ENCODE measurements at places on chromosomes 7 and 10.

DNA sequence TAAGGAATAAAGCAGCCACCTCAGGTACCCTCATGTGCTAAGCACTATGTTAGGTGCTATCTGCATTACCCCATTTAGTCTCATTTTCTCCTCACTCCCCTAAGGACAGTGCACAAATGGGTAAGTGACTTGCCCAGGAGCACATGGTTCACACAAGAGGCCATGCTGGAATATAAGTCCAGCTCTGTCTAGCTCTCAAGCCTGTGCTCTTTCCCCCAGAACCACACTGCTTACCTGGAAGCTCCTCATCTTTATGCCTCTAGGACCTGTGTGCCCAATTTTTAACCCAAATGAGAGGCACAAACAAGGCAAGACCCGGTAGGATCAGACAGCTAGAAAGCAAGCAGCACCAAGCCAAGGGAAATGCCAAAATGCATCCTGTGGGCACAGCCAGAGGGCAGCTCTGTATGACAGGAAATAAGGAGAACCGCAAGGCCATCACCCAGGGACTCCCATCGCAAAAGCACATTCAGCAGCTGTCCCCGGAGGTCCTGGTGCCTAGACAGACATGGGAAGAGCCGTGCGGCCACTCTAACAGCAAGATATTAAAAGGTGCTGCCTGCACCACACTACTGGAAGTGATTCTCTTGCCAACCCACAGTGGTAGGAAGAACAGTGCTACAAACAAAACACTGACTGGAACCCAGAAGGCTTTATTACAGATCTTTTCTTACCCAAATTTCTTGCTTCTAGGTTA lies 88.1 kb downstream of the GSAP start:
- no peak for DNase-seq

DNA sequence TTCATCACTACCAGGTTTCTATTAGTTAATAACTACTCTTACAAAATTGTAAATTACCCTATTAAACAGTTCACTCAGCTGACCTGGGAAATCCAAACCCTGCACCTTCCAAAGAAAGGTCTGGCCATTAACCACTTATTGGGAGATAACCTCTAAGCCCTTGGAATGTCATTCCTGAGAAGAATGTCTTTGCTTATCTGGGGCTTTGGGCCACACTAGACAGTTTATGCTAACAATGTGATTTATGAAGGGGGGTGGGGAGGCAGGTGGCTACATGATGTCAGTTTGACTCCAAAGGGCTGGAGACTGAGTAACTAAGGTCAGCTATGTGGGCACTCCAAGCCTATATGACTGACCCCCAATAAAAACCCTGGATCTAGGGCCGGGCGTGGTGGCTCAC lies 50.7 kb downstream of the AKR1D1 start:
- DNase-seq: no peak

DNA sequence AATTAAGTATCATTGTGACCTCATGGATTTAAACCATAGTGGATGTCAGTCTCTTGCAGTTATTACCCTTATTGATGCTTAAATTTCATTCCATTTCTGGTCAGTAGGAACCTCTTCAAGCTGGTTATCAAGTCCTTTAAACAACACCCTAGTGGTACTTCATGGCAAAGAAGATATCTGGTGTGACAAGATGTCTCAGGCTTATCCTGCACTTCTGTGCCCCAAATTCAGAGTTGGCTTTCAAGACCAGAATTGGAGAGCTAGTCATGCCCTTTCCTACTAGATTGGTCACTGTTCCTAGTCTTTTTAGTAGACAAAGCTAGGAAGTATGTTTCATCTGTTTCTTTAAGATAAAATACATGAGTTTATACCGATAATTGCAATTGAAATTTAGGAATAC lies 54.9 kb downstream of the KMT2E start:
- DNase-seq: no peak

GRCh38 chr10:56383806-56384205 lies 22.7 kb upstream of the ZWINT start:
- no peak for DNase-seq

GRCh38 chr7:26478550-26478949 lies 186.9 kb downstream of the SNX10 start:
- DNase-seq: no peak

- no peak for DNase-seq
These were observed 41.8 kb downstream of the PTPRZ1 start for GRCh38 chr7:121914676-121915279.

GRCh38 chr7:131106681-131107336 lies 220.9 kb upstream of the MKLN1 start:
- DNase-seq: peak; percentile 58

DNA sequence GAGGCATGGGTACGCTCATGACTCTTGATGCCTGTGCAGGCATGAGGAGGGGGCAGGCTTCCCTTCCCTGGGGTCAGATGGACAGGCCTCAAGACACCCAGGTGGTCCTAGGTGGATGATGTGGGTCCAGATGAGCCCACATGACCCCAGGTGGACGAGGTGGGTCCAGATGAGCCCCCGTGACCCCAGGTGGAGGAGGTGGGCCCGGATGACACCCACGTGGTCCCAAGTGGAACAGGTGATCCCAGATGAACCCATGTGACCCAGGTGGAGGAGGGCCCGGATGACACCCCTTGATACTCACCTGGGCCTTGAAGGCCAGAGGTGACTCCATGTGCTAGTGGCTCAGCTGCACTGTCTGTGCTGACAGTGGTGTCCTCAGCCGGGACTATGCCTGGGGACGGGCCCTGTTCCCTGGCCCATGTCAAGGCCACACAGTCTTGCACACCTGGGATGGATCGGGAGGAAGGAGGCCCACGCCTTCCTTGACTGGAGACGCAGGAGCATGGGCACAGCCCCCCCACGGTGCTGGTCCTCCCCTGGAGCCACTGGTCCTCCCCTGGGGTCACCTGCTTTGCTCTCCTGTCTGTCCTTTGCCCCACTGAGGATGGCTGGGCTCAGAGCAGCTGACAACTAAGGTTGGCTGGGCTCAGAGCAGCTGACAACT lies 3.2 kb downstream of the PRAP1 start:
- no peak for DNase-seq

- no peak for DNase-seq
These were observed 67.4 kb upstream of the SLC35G1 start for GRCh38 chr10:93826355-93826754.

- DNase-seq: no peak
These were observed 102.4 kb downstream of the SEMA3A start for GRCh38 chr7:84092207-84092606.

- DNase-seq: no peak
These were observed 10.9 kb upstream of the PLAU start for GRCh38 chr10:73900064-73900463.

GRCh38 chr10:88297103-88297502 lies 286.0 kb downstream of the RNLS start:
- DNase-seq: no peak

DNA sequence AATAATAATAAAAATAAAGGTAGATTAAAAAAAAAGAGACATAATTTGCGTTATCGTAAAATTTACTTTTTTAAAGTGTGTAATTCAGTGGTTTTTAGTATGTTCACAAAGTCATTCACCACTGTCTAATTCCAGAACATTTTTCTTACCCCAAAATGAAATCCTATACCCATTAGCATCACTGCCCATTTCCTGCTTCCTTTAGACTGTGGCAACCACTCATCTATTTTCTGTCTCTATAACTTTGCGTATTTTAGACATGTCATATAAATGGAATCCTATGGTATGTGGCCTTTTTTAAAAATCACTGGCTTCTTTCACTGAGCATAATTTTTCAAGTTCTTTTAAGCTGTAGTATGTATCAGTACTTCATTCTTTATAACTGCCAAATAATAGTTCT lies 53.6 kb downstream of the KAT6B start:
- no peak for DNase-seq

- DNase-seq: no peak
These were observed 56.1 kb upstream of the NOBOX start for GRCh38 chr7:144459635-144460034.

- no peak for DNase-seq
These were observed 59.5 kb upstream of the CDCA7L start for GRCh38 chr7:22005151-22005550.

- no peak for DNase-seq
These were observed 24.9 kb upstream of the KNDC1 start for GRCh38 chr10:133135116-133135465.

- no peak for DNase-seq
These were observed 46.2 kb downstream of the FAM53B start for GRCh38 chr10:124697837-124698544.

DNA sequence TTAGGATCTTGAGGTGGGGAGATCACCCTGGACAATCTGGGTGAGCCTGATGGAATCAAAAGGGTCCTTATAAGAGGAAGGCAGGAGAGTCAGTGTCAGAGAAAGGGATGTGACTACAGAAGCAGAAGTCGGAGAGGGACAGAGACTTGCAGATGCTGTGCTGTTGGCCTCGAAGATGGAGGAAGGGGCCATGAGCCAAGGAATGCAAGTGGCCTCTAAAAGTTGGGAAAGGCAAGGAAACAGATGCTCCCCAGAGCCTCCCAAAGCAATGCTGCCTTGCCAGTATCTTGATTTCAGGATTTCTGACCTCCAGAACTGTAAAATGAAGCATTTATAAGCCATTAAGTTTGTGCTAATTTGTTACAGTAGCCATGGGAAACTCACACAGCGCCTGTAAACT lies 165.2 kb downstream of the FANK1 start:
- no peak for DNase-seq

DNA sequence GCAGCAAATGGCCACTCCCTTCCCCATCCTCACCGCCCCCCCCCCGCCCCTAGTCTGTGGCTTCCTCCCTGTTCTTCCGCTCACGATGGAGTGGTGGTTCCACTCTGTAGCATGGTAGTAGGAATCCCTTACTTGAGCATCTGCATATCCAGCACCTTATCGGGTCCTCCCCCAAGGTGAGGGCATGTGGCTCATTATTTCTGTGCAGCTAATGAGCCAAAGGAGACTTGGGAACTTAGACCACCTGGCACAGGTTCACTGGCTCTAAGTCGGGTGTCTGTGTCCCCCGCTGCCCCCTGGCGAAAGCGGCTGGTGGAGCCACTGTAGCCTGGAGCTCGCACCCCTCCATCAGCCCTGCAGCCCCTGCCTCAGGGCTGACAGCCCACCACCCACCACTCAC lies 22.8 kb upstream of the GPR26 start:
- DNase-seq: no peak

GRCh38 chr10:29691564-29692072 lies 56.8 kb upstream of the SVIL start:
- DNase-seq: no peak

DNA sequence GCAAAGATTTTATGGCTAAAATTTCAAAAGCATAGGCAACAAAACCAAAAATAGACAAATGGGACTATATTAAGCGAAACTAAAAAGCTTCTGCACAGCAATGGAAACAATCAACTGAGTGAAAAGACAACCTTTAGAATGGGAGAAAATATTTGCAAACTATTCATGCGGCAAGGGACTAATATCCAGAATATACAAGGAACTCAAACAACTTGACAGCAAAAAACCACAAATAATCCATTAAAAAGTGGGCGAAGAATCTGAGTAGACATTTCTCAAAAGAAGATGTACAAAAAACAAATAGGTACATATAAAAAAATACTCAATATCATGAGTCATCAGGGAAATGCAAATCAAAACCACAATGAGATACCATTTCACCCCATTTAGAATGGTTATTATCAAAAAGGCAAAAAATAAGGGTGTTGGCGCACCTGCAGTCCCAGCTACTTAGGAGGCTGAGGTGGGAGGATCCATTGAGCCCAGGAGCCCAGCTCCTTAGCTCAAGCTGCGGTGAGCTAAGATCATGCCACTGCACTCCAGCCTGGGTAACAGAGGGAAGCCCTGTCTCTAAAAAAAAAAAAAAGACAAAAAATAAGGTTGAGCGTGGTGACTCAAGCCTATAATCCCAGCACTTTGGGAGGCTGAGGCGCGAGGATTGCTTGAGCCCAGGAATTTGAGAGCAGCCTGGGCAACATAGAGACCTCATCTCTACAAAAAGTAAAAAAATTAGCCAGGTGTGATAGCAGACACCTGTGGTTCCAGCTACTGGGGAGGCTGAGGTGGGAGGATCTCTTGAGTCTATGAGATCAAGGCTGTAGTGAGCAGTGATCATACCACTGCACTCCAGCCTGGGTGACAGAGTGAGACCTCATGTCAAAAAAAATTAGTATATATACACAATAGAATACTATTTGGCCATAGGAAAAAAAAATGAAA lies 4.2 kb upstream of the CCM2 start:
- DNase-seq: no peak

DNA sequence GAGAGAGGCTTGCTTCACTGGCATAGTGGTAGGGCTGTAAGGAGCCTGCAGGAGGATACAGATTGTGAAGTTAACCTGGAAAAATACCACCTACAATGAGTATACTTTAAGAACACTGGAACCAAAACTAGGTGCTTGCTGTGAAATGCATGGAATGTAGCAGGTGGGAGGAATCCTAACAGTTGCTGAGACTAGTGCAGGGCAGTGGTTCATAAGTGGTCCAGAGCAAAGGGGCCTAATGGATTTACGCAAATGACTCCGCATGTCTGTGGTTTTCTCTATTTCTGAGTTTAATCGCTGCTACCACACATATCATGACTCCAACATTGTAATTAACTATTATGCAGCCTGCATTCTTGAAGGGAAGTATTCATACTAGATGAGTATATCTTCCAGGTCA lies 218.4 kb downstream of the CHRM2 start:
- no peak for DNase-seq

DNA sequence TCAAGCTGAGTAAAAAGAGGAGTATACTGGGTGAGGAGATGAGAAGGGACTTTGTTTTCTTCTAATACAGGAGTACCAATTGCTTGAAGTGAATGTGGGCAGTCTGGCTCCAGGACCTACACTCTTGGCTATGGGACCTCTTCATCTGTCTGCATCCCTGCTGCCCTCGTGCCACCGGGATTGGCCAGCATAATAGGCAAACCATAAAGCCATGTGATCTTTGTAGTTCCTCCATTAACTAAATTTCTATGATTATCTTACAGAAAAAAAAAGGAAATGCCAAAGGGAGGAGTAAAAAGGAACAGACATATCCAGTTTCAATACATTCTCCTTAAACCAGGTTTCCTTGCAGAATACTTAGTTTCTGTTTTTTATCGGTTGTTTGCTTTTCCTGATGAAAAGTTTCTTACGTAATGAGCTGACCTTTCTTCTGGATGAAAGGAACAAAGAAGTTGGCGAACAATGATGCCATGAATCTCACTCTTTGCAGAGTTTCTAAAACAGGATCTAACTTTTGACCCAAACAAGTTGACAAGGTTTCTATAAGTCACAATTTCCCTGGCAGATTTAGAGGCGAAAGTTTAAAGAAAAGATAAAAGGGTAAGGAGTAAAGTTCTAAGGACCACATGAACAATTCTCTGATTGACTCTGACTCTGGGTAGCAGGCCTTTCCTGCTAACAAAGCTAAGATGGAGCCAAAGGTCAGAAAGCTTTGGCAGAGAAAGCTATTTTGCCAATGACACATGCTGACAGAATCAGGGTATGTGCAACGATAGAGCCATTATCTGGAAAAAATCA lies 54.1 kb downstream of the LAMB1 start:
- DNase-seq: no peak

DNA sequence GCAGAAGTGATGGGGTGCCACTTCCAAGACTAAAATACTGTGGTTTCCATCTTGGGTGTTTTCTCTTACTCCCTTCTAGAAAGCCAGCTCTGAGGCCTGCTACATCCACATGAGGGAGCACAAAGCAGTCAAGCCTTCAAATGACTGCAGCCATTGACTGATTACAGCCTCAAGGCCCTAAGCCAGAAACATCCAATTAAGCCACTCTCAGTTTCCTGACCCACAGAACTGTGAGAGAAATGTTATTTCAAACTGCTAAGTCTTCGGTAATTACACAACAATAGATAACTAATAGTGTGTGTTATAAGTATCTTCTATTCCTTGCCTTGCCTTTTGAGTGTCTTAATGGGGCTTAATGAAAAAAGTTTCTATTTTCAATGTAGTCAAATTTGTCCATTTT lies 24.8 kb downstream of the BRAF start:
- no peak for DNase-seq

Data from anterior cingulate cortex (tissue), 58 donors.